ENCODE measurements at places on chromosomes 3 and 15.

DNA sequence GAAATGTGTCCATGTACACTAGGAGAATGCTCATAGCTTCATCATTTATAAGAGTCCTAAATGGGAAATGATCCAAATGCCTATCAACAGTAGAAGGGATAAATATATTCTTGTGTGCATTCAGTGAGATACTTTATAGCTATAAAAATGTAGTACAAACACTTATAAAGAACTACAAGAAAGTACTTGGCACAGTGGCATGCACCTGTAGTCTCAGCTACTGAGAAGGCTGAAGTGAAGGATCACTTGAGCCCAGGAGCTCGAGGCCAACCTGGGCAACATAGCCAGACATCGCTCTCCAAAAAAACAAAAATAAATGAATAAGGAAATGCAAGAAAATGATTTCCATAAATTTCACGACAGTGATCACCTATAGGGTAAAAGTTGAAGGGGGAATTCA, 3.6 kb upstream of the FBXL2 start:
- no peak for DNase-seq

- DNase-seq: no peak
Observed at GRCh38 chr3:113151461-113152031, 59.8 kb upstream of the BOC start.

- no peak for DNase-seq
Observed at GRCh38 chr15:95208988-95209387, 977.6 kb downstream of the MCTP2 start.

- DNase-seq: no peak
Observed at GRCh38 chr15:39814489-39814888, 31.8 kb upstream of the FSIP1 start.

DNA sequence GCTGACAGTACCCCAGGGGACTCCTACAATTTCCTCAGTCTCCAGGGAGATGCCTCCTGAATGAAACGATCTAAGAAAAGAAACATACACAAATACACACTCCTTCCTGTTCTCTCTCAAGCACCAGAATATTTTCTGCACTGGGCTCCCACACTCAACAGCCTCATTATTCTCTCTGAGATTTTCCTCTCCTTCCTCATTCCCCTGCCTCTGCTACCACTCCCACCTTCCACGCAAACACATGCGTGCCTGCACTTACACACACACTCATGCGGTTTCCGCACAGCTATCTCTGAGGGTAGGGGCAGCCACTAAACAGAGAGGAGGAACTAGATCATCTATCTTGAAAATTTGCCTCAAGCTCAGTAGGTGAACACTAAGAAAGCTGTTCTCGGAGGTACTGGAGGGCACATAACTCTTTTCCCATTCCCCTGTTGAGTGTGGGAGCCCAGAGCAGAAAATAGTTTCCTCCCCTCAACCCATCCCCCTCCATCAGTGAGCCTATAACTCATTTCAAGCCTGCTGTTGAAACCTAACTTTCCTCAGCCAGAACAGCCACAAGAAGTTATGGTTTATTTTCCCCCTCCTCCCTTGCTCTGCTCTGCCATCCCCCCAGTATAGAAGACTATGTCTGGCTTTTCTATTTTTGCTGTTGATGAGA, 30.5 kb upstream of the TIPARP start:
- peak; percentile 28 for DNase-seq

- no peak for DNase-seq
Observed at GRCh38 chr3:16253601-16254000, 11.1 kb downstream of the DPH3 start.

DNA sequence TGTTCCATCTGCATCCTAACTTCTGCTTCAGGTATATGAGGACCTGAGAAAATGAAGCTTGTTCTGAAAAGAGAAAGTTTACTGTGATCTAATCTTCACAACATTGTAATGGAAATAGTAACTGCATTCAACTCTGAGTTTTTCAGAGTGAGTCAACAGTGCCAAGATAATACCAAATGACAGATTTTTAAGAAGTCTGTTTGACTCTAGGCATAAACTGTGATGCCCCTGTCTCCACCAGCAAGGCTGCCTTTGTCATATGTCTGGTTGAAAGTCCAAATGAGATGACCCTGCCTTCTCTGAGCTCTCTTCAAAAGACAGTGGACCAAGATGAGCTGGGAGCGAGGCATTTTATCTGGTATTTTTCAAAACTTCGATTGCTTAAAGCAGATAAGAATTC, 44.8 kb upstream of the B3GNT5 start:
- no peak for DNase-seq

DNA sequence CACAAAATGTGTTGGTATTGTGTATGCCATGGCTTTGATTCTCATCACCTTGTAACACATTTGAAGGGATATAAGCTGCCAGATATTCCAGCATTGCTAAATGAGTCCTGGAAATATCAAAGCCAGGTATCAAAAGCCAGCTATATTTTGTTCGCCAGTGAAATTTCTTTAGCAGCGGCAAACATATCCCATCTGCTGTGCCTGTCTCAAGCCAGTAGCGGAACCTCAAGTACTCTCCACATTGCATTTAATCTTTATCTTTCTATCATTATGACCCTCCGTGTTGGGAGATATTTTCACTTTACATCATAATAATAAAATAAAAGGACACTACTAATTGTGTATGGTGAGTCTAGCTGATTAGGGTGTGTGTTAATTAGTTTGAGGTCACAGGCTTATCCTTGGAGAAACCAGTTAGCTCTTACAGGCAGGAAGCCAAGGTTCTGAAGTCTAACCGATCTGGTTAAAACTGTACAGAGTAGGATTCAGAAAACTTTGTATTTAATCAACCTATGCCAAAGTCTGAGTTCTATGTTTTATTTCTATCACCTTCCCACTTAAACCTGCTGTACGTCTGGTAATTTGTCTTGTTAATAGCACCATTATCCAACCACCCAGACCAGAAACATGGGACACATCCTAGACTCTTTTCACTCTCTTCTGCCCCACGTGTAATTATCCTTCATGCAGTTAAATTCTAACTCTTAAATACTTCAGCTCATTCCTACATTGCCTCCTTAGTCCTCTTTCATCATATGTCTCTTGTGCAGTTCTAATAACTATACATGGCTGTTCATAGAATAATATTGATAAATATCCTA, 14.5 kb downstream of the TIPARP start:
- no peak for DNase-seq

- DNase-seq: no peak
Observed at GRCh38 chr3:146382386-146382785, 87.0 kb downstream of the PLSCR2 start.

DNA sequence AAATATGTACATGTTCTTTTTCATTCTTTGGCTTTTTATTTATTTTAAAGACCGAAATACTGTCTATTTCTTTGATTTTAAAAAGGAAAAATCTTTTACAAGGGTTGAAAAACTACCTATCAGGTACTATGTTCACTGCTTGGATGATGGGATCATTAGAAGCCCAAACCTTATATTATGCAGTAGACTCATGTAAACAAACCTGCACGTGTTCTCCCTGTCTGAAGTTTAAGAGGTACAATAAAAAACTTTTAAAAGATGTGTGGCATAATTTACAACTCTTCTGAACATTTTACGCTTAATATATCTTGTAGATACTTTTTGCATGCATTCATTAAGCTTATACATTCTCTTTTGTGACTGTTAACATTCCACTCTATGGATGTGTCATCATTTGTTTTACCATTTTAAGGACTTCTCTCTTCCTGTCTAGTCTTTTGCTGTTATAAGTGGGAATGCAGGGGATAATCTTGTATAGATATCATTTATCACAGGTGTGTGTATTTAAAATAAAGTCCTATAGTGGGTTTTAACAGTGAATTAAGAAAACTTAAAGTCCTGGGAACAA, 6.2 kb downstream of the MGA start:
- DNase-seq: no peak

- DNase-seq: no peak
Observed at GRCh38 chr15:29849218-29849617, 26.9 kb upstream of the TJP1 start.

- no peak for DNase-seq
Observed at GRCh38 chr3:69092030-69092516, 7.3 kb downstream of the ARL6IP5 start.

DNA sequence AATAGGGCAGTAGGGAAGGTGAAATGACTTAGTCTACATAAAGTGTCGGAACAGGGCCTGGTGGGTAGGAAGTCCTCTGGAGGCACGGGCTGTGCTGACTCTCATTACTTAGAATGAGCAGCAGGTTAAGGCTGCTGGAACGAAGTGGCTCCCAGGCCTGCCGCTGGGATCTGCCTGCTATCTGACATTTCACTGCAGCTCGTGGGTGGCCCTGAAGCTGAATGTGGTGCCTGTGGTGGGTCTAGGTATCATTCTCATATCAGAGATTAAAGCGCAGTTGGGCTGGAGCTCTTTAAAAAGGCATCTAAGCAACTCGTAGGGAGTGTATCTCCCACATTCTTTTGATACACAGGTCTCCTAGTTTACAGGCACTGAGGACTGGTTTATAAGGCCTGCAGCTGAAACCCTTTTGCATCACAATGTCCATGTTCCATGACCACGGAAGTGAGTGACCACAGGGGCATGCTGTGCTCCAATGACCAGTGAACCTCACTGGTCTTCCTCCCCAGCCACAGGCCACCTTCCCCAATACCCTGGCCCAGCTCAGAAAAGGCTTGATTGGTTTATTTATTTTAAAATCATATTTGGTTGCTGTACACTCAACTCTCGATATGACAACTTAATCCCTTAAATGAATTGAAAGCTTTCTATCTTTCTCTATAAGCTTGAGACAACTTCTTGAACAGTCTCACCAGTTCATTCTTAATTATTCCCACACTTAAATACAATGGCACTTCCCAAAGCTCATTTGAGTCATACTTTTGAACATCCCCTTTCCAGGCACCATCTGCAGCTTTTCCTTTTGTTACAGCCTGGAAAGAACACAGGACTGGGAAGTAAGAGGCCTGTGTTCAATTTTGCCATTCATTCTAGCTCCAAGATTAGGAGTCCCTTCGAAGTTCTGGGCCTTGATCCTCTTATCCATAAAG, 19.0 kb downstream of the ADAMTS9 start:
- no peak for DNase-seq

DNA sequence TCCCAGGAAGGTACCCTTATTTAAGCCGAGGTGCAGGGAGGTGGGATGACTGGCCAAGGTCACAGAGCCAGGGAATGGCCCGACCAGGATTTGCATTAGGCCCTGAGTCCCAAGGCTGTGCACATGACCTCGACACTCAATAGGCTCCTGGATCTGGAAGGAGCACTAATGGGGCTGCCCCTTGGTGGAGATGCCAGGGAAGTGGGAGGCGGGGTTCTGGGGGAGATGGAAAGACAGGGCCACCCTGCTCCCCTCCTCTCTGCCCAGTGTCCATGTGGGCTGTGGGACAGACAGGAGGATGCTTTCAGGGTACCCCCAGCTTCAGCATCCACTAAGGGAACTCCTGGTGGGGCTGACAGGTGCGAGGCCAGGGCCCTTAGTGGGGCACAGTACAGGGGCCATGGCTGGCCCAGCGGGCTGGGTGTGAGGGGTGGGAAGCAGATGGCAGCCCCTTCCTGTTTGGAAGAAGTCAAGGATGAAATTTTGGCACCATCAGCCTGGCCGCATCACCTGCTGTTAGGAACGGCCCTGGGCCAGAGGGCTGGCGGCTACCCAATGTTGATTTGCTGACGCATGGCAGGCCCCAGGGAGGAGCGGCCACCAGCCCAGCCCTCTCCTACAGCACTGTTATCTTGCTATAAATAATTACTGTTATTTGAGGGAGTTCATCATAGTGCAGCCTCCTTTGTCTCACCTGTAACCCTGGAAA, 37.3 kb downstream of the ATP2B2 start:
- no peak for DNase-seq

DNA sequence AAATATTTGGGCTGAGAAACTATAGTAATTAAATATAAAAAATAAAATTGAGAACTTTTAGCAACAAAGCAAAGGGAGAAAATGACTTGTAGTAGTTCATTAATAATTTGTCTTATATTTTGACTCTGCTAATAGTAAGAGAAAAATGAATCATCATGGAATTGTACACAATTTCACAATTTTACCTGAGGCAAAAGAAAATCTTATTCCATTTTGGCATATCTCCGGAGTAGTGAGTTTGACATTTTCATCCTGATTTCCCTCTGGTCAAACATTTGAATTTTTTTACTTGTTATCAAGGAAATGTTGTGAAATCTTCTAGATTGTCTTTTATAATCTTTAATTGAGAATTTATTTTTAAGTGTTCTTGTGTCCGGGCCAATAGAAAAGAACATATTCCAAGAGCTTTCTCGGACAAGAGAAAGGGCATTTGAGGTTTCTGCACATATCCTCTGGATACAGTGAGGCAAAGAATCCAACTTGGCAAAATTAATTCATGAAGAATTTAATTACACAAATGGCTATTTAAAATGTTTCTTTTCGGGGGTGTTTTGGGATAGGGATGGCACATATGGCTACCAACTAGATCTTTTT, 89.3 kb upstream of the IGSF10 start:
- no peak for DNase-seq

GRCh38 chr3:52787246-52787645, 7.3 kb upstream of the ITIH3 start:
- DNase-seq: no peak

- no peak for DNase-seq
Observed at GRCh38 chr3:11541321-11542303, 102.1 kb downstream of the VGLL4 start.

DNA sequence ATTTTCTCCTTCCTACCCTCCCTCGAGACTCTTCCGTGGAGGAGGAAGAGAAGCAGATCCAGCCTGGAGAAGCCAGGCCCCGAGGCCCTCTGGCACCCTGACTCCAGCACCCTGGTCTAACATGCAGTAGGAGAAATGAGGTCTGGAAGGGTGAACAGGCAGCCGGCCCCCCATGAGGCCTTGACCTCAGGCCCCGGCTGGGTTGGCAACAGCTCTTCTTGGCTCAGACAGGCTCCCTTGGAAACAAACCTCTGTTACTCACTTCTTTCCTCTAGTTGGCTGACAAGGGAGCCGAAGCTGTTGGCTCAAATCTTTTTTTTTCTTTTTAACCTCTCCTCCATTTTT, 73.4 kb downstream of the CPN2 start:
- DNase-seq: no peak

DNA sequence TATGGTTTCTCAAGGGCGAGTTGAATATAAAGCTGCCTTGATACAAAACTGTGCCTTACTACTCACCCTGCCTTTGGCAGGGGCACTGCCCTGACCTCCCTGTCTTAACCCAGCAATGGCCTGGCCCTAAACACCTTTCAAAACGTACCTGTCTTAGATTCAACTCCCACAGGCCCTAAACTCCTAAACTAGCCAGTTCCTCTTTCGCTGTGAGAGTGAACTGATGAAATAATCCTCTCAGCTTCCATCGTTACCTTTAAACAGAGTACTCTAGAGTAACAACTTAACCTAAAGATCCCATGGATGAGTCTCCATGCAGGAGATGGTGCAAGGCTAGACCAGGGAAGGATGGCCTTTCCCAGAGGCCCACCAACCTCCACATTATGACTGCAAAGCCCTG, 133.0 kb upstream of the THBS1 start:
- DNase-seq: no peak

- no peak for DNase-seq
Observed at GRCh38 chr3:61438253-61439121, 122.9 kb upstream of the PTPRG start.

GRCh38 chr3:150249779-150250470, 158.2 kb upstream of the TSC22D2 start:
- no peak for DNase-seq

- DNase-seq: no peak
Observed at GRCh38 chr15:92112180-92112579, 258.7 kb downstream of the SLCO3A1 start.

- DNase-seq: no peak
Observed at GRCh38 chr15:84859651-84860050, 24.8 kb upstream of the SLC28A1 start.

GRCh38 chr3:192409838-192410683, 317.3 kb downstream of the FGF12 start:
- DNase-seq: no peak

All from activated naive CD4-positive, alpha-beta T cell treated with anti-CD3 and anti-CD28 coated beads, Interleukin-2, amount 50 U/mL, for 16 hours (primary cell).